K562 (cell line): ENCODE measurements at places on chromosomes 13 and 19.

- no peak for DNase-seq
Measured at GRCh38 chr13:77415253-77416071, 88.6 kb upstream of the MYCBP2 start.

- DNase-seq: no peak
Measured at GRCh38 chr13:24459234-24459633, 53.3 kb downstream of the PARP4 start.

GRCh38 chr13:79678100-79678499, 197.1 kb downstream of the NDFIP2 start:
- no peak for DNase-seq

DNA sequence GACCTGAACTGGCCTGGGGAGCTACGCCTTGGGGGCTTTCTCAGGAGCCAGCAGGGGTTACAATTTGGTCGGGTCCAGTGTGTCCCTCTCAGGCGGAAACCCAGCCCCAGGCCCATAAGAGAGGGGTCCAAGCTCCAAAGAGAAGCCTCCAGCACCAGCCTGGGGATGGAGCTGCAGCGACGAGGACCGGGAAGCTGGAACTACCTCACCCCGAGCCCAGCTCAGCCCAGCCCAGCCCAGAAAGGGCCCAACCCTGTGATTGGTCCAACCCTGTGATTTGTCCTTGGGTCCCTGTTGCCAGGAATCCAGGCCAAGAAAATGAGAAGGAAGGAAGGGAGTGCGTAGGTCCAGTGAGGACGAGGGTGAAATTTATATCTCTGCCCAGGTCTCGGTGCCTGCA, 24.1 kb downstream of the CLEC4M start:
- DNase-seq: no peak

GRCh38 chr19:46385636-46386035, 27.7 kb downstream of the CCDC8 start:
- DNase-seq: no peak

- DNase-seq: no peak
Measured at GRCh38 chr13:50168786-50169185, 153.5 kb downstream of the KCNRG start.

- no peak for DNase-seq
Measured at GRCh38 chr13:59458908-59459579, 704.7 kb downstream of the DIAPH3 start.

DNA sequence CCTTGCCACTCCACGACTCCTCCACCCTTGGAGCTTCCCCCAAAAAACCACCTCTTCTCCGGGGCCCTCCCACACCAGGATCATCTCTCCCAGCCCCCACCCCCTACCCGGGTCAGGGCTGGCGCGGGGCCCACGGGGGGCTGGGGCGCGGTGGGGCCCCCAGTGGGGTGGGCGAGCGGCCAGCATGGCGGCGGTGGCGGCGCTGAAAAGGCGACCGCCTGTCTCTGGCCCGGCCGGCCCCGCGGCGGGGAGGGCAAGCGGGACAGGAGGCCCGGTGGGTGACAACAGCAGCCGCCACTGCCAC, 850 bp downstream of the DYRK1B start:
- no peak for DNase-seq

DNA sequence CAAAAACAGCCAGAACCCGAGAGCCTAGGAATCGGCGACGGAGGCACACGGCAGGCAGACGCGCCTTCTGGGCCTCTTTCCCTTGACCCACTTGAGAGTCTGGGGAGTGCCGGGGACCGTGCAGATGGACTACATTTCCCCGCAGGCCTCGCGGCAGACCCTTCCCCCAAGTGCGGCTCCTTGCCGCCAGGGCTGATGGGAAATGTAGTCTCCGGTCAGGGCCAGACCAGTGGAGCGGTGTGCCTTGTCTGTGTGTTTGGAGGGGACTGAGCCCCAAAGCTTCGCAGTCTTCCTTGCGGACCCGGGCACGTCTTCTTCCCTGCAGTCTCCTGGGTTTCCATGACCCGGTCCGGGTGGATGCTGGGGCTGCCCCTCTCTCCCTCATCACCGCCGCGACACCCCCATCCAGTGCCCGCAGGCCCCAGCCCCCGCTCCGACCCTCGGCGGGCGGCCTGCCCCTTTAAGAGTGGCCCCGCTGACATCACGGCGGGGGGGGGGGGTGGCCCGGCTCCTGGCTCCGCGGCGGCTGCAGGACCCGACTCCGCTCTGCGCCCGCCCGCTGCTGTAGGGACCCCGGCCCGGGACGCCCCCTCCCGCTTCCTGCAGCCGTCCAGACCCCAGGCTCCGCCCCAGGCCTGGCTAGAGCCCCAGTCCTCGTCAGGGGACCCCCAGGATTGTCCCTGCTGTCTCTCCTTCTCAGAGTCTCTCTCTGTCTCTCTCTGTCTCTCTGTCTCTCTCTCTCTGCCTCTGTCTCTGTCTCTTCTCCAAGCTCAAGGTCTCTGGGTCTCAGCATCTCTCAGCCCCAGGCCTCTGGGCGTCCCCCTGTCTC, 758 bp upstream of the CACNG7 start:
- DNase-seq: peak; percentile 75

- peak; percentile 77 for DNase-seq
Measured at GRCh38 chr19:53977429-53977990, 13.9 kb upstream of the CACNG6 start.

DNA sequence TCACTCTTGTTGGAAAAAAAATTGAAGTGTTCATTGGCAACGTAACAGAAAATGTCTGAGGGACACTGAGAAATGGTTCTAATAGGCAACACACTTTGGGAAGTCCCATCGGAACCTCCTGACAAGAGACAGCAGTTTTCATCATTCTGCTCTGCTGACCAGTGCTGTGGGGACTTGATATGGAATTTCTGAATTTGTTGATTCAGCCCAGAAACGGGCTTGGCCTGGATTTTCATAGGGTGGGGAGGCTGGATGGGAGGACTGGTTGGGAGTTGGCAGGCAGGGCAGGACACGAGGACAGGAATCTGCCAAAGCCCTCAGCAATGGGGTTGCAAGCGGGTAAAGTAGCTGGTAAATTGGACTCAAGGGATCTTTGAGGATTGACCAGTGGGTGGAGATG, 96.5 kb downstream of the DCT start:
- DNase-seq: no peak

GRCh38 chr19:4547303-4548237, 7.7 kb upstream of the LRG1 start:
- DNase-seq: peak; percentile 50

DNA sequence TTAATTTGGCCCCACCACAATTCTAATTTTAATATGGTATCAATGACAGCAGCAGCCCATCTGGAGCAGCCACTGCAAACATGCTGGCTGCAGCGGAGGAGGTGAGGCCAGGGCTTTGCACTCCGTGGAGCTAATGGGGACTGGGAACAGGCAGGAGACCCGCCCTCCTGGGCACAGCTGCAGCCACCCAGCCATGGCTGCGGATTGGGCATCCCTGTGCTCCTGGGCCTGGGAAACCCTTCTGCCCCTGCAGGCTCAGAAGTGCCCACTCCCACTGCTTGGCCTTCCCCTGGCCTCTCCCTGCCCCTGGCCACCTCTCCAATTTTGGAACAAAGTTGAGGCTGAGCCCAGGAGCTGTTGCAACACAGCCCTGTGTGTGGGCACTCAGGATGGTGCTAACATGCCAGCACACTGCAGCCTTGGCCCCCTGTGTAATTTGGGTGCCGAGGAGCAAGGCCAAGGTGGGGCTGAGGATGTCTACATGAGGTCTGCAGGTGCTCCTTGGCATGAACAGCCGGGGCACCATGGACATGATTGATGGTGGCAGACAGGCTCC, 123.6 kb downstream of the PCDH9 start:
- DNase-seq: no peak

DNA sequence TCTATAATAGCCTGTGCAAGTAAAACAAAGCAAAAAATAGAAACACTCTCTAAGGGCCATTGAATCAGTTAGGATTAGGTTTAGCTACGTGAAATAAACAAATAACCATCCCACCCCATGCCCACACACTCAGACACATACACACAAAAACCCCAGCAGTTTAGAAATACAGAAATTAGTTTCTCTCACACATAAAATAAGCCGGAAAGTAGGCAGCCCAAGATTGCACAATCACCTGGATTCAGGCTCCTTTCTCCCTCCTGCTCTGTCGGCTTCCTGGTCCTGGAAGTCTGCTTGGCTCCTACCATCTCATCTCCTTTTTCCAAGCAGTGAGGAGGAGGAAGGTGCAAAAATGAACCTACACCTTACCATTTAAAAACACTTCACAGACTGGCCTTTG, 22.6 kb upstream of the USP12 start:
- DNase-seq: no peak

DNA sequence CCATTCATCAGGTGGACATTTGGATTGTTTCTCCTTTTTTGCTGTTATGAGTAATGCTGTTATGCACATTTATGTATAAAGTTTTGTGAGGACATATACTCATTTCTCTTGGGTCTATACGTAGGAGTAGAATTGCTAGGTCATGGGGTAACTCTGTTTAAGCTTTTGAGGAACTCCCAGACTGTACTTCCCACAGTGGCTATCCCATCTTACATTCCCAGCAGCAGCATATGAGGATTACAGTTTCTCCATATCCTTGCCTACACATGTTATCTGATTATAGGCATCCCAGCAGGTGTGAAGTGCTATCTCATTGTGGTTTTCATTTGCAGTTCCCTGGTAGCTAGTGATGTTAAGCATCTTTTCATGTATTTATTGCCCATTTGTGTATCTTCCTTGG, 5.9 kb downstream of the ZSCAN22 start:
- peak; percentile 36 for DNase-seq

DNA sequence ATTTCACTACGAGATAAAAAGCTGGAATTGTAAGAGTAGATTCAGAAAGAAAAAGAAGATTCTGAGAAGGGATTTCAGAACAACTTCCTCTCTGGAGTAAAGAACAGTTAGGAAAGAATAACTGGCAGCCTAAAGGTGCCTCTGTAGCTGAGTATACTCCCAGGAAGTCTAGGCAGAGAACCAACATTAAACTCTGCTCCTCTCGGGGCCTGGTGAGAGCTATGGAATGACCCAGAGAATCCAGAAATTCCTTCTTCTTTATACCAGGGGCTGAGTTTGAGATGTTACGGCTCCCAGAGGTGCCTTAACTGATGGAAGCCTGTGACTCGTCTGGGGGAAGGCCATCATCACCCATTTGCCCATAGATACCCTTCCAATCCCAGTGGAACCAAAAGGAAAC, 39.1 kb downstream of the FAM216B start:
- DNase-seq: no peak

GRCh38 chr19:6378041-6378440, 2.3 kb upstream of the PSPN start:
- no peak for DNase-seq

- DNase-seq: no peak
Measured at GRCh38 chr19:898663-899062, 5.4 kb downstream of the RNU6-9 start.

- DNase-seq: no peak
Measured at GRCh38 chr19:15591796-15592195, 23.2 kb upstream of the CYP4F8 start.

DNA sequence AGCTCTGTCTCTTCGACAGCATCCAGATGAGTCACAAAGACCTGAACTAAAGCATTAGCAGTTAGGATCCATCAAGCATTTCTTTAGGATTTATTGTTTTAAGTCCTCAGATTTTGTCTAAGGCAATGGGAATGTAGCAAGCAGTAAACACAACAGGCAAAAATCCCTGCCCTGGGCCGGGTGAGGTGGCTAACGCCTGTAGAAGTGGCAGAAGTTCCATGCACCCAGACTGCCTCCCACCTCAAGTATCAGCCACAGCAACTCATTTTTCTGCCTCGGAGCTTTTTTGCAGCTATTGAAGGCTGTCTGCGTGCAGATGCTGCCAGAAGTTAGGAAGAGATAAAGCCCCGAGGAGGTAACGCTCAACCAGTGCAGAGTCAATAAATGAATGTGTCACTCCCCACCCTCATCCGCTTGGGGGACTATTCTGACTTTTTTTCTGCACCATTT, 47.1 kb upstream of the MRI1 start:
- DNase-seq: peak; percentile 68

DNA sequence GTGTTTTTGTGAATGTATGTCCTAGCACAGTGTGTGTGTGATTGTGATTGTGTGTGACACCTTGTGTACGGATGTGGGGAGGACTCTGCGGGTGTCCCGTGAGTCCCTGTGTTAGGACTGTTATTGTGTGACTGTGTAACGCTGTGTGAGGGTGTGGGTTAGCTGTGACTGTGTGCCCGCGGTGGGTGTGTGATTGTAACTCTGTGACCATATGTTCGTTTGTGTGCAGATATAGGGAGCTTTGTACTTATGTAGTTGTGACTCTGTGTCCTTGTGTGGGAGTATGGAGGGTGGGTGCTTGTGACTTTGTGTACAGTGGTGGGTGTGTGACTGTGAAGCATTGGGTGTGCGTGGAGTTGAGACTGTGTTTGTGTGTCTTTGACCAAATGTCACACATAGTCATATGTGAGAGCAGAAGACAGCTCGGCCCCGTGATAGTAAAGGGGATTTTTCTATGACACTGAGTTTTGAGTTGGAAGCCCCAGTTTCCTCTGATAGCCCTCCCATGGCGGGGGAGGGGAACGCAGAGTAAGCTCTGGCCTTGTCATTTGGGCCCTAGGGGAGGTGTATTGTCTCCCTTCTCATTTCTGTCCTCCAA, 949 bp upstream of the ZNF260 start:
- DNase-seq: peak; percentile 18

- DNase-seq: no peak
Measured at GRCh38 chr13:52428295-52428694, 22.1 kb downstream of the VPS36 start.

- no peak for DNase-seq
Measured at GRCh38 chr19:32464279-32464678, 58.7 kb downstream of the DPY19L3 start.

DNA sequence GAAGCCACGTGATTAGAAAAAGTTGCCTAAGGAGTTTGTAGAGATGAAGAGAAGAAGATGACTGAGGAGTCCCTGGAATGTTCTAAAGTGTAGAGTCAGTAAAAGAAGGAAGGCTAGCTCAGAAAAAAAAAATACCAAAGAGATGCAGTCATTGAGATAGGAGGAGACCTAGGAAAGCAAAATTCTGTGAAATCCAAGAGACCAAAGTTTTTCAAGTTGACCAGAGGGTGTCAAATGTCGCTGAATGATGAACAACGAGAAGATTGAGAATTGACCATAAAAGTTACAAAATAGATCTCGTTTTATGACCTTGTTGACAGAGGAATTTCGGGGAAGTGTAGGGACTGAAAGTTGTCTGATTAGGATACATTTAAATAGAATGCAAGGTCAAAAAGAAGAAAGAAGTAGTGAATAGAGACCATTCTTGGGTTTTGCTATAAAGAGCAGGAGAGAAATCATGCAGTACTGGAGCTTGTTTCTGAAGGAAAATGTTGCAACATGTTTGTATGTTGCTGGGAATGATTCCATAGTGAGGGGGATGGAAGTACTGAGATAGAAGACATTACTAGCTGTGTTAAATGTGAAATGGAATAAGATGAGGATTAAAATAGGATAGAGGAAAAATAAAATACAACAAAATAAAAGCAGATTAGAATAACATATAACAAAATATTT, 30.2 kb upstream of the HTR2A start:
- no peak for DNase-seq

DNA sequence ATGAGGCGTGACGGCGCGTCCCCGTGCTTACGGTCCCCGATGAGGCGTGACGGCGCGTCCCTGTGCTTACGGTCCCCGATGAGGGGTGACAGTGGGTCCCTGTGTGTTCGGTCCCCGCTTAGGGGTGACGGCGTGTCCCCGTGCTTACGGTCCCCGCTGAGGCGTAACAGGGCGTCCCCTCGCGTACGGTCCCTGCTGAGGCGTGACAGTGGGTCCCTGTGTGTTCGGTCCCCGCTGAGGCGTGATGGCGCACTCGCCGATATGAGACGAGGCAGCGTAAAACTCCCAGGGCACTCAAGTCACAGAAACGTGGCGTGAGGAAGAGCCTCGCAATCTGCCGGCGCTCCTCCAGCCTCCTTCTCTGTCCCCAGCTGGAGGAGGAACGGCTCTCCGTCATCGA, 20.9 kb downstream of the CFAP97D2 start:
- no peak for DNase-seq
